NCI-H510A treated with DMSO at 0.1 percent for 48 hours (cell line): ENCODE measurements at places on chromosomes 1 and 21.

DNA sequence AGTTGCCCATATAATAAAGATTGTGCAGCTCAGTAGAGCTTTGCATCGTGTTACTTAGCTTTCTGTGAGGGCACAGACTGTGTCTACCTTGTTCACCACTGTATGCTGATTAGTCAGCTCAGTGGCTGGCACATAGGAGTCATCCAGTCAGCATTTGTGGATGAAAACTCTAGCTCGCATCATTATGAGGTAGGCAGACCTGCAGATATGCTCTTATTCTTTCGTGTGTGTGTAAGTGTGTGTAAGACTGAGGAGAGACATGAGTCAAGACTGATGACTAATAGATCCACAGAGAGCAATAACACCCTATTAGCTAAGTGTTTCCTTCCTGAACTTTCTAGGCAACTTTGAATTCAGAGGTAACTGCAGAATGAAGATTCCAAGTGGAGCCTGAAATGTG lies 17.1 kb downstream of the TTF2 start:
- DNase-seq, result no peak

DNA sequence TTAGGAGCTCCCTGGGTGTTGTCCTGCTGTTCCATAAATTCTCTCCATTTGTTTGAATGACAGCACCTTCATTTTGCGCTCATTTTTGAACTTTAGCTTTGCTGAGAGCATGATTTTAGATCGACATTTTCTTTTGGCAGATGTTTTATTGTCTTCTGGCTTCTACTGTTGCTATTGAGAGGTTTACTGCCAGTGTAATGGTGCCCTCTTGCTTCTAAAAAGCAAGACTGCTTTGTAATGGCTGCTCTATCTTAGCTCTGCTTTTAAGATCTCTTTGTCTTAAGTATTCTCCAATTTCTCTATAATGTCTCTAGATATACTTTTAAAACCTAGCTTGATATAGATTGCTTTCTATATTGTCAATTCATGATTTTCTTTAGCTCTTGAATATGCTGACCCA lies 27.8 kb downstream of the THEM4 start:
- no peak for DNase-seq

GRCh38 chr1:20654104-20654690 lies 7.0 kb downstream of the DDOST start:
- DNase-seq, result no peak

- no peak for DNase-seq
Observed at GRCh38 chr1:212254853-212255363, 30.3 kb upstream of the PPP2R5A start.

GRCh38 chr1:167997037-167997575 lies 60.2 kb upstream of the MPC2 start:
- no peak for DNase-seq

DNA sequence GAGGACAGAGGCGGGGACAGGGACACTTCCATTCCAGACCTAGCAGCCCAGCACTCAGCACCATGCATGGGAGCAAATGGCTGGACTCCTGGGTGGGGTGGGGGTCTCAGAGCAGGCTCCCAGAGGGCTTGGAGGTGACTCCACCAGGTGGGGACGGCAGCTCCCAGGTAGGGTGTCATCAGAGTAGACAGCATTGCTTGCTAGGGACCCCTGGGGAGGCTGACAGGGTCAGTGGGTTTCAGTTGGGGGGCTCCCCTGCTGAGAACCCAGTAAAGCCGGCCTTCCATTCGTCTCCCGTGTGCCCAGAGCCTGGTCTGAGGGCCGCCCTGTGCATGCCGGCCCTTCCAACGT lies 4.8 kb upstream of the GJC2 start:
- DNase-seq, result no peak

DNA sequence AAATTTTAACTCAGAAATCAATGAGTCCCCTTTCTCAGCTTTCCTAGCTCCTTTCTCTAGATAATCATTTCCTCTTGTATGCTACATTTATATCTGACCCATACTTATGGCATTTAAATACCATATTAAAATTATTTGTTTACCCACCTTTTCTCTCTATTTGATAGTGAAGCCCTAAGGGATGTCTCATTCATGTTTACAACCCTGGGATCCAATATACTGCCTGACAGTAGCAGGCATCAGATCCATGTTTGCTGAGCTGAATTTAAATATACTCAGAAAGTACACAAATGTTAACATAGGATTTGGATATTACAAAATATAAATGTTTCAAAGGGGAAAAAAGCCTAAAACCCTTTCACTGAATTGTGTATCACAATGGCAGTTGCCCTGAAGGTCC lies 26.5 kb downstream of the SCMH1 start:
- DNase-seq, result no peak

DNA sequence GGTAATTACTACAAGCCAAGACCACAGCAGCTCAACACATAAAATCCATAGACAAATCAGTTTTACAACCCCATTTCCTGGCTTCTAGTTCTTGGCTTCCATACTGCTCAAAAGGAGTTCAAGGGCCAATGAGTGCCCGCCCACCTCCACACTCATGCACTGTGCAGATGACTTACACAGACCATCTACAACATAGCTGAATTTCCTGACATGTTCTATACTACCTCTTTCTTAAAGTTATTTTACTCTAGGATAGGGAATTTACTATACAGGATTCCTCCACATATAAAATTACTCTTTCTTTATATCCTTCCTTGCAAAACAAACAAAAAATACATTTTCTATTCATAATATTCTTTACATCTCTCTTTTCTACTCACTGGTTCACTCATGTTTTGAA lies 14.6 kb downstream of the BACE2 start:
- no peak for DNase-seq

DNA sequence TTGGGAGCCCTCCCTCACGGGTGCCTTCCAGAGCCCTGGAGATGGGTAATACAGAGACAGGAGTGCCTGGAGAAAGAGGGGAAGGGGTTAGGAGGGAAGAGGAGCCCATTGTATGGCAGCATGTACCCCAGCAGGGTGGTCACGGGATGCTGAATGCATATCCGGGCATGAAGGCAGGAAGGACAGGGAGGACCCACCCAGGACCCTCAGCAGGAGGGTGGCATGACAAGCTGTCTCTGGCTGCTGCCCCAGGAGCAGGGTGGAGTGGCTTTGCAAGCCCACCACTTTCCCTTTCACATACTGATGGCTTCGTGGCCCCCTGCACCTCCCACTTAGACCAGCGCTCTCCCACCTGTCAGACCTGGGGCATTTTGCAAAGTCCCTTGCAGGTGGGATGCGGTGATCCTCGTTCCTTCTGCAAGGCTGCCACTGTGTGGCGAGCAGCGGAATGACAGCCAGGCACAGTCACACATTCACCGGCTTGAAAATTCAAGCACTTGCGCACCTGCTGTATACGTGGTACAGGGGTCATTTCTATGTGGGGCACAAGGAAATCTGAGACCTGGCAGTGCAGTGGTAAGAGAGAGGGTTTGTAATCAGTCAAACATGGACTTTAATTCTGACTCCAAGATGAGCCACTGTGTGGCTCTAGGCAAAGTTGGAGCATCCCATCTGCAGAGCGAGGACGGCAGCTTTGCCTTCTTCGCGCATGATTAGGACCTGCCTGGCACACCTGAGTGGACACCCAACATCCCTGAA lies 53.2 kb upstream of the TMEM51 start:
- DNase-seq, result peak; percentile 92
